ENCODE measurements at places on chromosomes 6 and 20. TPM values are rescaled to one million over a fixed set of nuclear protein-coding genes. Genes with fewer than 3 reads are reported as not detected.

Gene KIFC1
- 12.3 TPM for total RNA-seq

Gene C20orf144
- not detected for total RNA-seq

Gene ADGRF1
- total RNA-seq, result under 0.01 TPM

Gene WFDC10B
- not detected for total RNA-seq

Gene POU5F1
- total RNA-seq, result not detected

Gene PI3
- not detected for total RNA-seq

Gene ZC3H12D
- 0.36 TPM for total RNA-seq

Gene PRICKLE4
- 2.4 TPM for total RNA-seq

Gene TCF21
- not detected for total RNA-seq

Gene RRAGD
- 39.9 TPM for total RNA-seq

Gene PRRT1
- total RNA-seq, result 1.2 TPM

Gene CST7
- total RNA-seq, result not detected

Gene UBD
- not detected for total RNA-seq

Gene ULBP2
- 3.2 TPM for total RNA-seq

Gene KLHDC3
- total RNA-seq, result 62.2 TPM

Gene SMLR1
- total RNA-seq, result not detected

Gene ENPP5
- total RNA-seq, result 19.8 TPM

Gene FIG4
- 32.8 TPM for total RNA-seq

Gene LIME1
- 9.3 TPM for total RNA-seq

Gene METTL24
- 3.3 TPM for total RNA-seq

Gene CAP2
- total RNA-seq, result 13.8 TPM

Gene PRKN
- total RNA-seq, result 11.5 TPM

Gene GLP1R
- total RNA-seq, result 0.82 TPM

Gene ACTL10
- 0.64 TPM for total RNA-seq

Gene TFAP2B
- 9.4 TPM for total RNA-seq

Gene SLC22A1
- 0.91 TPM for total RNA-seq

Gene SEMG2
- total RNA-seq, result not detected

Gene ZNF337
- total RNA-seq, result 27.6 TPM

Gene SLC17A1
- total RNA-seq, result not detected

Gene PRR18
- total RNA-seq, result 0.54 TPM

Gene LY86
- 2.6 TPM for total RNA-seq

Gene MEI4
- total RNA-seq, result 0.73 TPM

Gene PTCRA
- not detected for total RNA-seq

Gene TJAP1
- total RNA-seq, result 7.3 TPM

Gene GSS
- 25.7 TPM for total RNA-seq

Gene PGC
- 0.36 TPM for total RNA-seq

Gene CDSN
- not detected for total RNA-seq

Gene DACT2
- 1.1 TPM for total RNA-seq

Gene CST3
- total RNA-seq, result 183 TPM

Measured in cerebellum (tissue), 4 donors.